GM12892 (cell line): ENCODE measurements at places on chromosomes 1 and 21.

DNA sequence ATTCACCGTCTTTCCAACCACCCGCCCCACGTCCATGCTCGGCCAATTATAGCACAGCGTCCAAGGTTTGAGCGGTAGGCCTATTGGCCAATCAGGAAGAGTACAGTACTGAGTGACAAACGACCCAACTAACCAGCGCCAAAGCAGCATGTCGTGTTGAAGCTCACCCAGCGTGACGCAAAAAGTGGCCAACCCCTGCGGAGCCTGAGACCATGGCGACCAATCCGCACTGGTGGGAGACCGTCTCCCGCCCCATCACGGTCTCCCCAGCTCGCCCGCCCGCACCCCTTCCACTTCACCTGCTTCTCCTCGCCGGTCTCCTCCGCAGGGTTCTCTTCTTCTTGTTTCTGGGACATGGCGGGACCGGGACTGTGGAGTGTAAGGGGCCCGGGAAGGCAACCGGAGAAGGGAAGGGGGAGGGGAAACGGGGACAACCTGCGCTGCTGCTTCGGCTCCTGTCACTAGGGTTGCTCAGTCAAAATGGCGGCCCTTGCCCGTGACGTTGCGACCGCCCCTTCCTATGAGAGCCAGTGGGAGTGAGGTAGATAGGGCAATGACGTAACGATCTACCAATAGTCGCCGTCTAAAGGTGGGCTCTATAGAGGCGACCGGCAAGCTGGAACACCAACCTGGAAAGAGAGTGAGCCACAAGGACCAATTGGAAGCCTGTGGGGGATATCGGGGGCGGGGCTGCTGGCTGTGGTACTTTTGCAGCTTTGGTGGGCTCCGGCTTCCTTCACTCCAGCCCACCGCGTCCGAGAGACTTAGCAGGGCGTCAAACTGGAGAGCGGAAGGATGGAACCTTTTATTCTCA lies at the start of gene ENSA:
Gene ENSA (minus strand): TSS at position 498 of the 814 bp plus-strand sequence. CDS start 142 bp downstream, at position 356.
- DNase-seq: peak; percentile 82

GRCh38 chr1:112982853-112983536 lies 27.0 kb upstream of the SLC16A1 start:
- DNase-seq: no peak

DNA sequence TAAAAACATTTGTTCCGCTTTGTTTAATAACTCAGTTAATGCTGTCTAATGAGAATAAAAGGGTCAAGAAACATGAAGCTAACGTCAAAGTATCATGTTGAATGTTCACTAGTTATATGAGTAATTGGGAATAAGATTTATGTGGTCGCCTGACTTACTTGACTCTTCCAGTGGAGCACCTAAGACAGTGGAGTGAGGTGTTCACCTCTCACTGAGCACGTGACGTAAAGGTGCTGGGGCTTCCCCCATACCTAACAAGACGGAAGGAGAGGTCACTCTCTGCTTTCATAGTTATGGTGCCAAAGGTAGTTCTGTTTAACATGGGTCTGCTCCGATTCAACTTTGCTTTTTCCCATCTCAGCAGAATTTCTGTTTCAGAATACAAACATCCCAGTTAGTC lies 686 bp downstream of the KMO start:
- no peak for DNase-seq

DNA sequence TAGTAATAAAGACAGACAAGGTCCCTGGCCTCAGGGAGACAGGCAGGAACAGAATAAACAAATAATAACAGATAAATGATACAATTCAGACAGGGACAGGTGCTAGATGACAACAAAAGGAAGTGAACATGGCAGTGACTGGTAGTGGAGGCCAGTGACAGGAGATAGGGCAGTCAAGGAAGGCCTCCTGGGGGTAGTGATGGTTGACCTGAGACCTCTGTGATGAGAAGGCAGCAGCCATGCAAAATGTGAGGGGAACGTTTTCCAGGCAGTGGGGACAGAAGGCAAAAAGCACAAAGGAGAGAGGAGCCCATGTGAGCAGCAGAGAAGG lies 18.5 kb downstream of the OPTC start:
- DNase-seq: no peak

GRCh38 chr1:85578321-85579295 lies 2.0 kb upstream of the CCN1 start:
- DNase-seq: no peak

DNA sequence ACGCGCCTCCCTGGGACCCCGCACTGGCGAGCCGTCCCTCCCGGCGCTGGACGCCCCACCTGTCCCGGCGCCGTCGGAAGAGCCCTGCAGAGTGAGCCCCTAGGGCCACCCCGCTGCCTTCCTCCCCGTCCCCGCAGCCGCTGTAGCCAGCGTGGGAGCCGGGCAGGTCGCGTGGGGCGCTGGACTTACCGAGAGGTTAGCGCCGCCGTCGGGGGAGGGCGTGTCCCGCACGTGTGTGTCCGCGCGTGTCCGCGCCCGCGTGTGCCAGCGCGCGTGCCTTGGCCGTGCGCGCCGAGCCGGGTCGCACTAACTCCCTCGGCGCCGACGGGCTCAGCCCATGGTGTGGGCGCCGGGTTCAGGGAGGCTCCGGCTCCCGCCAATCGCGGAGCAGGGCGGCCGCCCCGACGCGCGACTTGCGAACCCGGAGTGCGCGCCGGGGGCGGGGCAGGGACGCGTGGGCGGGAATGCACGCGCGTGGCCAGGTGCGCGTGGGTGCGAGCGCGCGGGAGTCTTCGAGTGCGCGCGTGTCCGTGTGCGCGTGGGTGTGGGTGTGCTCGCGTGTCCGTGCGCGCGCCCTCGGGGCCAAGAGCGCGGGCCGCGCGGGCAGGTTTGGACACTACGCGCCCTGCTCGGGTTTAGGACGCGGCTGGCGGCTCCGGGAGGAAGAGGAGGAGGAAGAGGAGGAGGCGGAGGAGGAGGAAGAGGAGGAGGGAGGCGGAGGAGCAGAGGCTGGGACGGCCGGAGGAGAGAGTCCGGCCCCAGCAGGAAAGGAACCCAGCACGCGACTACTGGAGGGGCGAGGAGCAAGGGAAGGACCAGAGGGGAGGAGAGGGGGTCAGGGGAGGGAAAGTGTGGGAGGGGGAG lies 145.2 kb upstream of the ETS2 start:
- no peak for DNase-seq

DNA sequence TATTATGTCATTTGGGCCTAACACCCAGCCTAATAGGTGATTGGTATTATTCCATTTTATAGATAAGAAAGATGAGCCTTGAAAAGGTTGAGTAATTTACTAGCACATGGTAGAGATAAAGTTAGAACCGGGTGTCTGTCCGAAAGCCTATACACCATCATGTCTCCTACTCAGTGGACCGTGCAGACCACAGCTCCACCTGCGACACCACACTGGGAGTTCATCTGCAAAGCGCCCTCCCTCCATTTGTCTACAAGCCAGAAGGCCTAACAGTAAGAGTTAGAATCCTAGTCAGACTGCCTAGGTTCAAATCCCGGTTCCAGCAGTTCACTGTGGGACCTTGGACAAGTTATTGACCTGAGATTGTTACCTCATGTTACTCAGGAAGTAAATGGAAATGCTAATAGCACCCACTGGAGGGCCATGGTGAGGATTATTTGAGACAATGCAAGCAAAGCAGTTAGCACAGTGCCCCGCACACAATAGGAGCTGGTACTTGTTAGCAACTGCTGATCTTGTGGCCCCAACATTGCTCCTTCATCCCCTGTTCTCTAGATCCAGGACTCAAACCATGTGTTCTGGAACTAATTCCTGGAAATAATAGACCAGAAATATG lies 20.5 kb downstream of the ARMH1 start:
- DNase-seq: no peak

DNA sequence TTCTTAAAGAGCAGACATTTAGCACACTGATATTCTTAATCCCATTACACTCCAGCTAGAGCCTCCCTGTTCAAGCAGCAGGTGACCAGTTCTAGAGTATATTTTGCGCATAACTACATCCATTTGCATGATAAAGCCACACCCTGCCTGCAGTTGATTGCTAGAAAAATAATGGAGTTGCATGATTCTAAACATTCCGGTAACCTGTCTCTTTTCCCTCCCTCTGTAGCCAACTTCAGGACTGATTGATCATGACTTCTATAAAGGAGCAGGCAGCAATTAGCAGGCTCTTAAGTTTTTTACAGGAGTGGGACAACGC lies 14.9 kb downstream of the ARMH1 start:
- DNase-seq: no peak

DNA sequence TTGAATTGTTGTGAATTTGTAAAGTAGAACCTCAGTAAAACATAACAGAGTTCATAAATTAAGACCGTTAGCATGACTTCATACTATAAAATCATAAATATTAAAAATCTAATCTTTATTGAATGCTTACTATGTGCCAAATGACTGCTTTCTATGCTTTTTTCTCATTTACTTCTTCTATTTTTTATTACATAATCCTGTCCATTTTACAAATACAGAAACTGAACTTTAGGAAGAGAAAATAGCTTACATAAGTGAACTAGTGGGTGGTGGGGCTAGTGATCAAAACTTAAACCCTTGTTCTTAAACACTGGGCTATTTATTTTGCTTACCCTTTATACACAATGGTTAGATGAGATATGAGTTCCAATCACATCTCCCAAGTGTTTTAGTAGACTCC lies 122.3 kb downstream of the ZC3H11B start:
- no peak for DNase-seq

DNA sequence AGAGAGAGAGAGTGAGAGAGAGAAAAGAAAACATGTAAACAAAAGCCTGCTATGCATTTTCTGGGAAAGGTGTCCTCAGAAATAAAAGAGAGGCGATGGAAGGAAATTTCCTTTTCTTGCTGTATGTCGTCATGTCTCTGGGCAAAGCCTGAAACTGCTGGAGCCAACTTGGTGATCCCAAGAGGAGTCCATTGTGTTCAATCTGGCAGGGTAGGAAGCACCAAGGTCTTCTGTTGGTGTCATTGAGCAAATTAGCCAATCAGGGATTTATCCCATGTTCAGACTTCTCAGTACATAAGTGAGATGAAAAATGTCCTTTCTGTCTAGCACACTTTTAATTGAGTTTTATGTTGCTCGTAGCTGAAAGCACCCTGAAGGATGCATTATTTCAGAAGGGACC lies 260.0 kb upstream of the KAZN start:
- DNase-seq: no peak

GRCh38 chr1:219331424-219331823 lies 157.7 kb downstream of the LYPLAL1 start:
- no peak for DNase-seq

DNA sequence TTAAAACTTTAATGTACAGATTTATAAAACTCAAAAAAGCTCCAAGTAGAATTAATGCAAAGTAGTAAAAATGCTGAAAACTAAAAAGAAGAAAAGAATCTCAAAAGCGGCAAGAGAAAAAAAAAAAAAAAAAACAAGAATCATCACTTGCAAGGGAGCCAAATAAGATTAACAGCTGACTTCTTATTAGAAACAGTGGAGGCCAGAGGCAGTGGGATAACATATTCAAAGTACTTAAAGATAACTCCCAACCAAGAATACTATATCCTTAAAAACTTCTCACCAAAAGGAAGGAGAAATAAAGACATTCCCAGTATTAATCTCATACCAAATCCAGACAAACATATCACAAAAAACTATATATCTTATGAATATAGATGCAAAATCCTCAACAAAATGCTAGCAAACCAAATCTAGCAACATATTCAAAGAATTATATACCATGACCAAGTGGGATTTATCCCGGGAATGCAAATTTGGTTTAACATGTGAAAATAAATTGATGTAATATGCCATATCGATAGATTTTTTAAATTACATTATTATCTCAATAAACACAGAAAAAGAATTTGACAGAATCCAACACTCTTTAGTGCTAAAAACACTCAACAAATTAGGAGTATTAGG lies 62.7 kb downstream of the CAMK2N1 start:
- DNase-seq: no peak

GRCh38 chr1:83998498-83999315 lies at the start of gene TTLL7:
TSS of gene TTLL7 (minus strand) at chr1:83999132. CDS start at chr1:83952211, 46,921 bp downstream.
- DNase-seq: peak; percentile 49

DNA sequence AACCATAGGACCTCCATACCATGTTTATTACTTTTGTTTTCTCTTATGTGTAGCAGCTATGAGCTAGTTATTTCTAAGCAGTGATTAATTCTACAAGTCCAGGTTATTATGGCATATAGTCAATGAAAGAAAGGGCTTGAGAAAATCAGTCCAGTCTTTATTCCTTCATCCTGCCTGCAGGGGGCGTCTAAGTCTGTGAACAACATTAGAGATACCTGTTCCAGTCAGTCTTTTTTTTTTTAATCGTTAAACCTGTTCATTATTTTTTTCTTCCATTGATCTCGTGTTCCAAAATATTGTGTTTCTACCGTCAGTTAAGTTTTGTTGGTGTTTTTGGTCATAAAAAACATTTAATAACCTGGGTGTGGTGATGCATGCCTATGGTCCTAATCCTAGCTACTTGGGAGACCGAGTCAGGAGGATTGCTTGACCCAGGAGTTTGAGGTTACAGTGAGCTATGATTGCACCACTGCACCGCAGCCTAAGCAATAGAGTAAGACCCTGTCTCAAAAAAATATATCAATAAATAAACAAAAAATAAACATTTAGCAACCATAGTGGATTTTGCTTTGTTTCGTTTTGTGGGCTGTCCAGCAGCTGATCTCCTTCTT lies 29.4 kb upstream of the CD2 start:
- DNase-seq: no peak

DNA sequence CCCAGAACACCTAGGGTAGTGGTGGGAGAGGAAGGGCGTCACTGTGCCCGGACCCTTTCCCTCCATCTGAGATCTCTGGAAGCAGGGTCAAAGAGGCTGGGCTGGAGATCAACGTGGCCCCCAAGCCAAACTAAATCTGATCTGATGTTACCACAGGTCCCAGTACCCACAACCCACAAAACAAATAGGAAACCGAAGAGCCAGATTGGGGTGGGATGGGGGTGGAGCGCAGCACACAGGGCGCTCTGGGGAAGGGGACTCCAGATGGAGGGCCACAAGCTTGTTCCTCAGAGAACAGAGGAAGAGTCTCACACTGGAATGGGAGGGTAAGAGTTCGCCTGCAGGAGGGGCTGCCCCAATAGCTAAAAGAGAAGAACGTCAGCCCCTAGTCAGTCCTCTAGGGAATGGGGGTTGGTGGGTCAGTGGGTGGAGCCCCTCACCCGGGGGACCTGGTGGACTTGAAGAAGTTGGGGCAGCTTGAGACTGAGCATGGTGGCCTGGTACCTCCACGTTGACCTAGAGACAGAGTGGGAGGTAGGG lies 1.5 kb downstream of the PAQR6 start:
- DNase-seq: no peak

GRCh38 chr1:22408230-22408629 lies 43.4 kb upstream of the ZBTB40 start:
- DNase-seq: no peak

DNA sequence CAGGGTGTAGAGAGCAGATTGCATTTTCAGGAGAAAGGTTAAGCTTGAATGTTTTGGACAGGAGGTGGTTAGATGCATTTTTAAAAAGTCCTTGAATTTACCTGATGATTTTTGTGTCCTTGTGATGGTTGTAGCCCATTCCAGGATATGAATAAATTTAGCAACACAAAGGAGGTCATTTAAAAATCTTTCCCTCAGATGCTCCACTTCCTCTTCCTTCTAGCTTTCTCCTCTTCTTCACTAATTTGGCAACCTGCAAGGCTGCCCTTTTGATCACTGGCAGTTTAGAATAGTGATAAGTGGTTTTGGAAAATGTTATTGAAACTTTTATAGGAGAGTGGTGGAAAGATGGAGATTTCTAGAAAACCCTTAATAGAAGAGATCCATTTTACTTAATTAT lies 124.0 kb downstream of the LMO4 start:
- DNase-seq: no peak
